ENCODE measurements at places on chromosomes 7 and 10.

GRCh38 chr7:142248166-142249160 is 9.4 kb downstream of the PRSS58 start:
- DNase-seq = no peak

- DNase-seq = no peak
These were observed 8.5 kb upstream of the ARID5B start for GRCh38 chr10:61892961-61893360.

GRCh38 chr7:151372612-151373265 is 31.1 kb downstream of the NUB1 start:
- DNase-seq = no peak

DNA sequence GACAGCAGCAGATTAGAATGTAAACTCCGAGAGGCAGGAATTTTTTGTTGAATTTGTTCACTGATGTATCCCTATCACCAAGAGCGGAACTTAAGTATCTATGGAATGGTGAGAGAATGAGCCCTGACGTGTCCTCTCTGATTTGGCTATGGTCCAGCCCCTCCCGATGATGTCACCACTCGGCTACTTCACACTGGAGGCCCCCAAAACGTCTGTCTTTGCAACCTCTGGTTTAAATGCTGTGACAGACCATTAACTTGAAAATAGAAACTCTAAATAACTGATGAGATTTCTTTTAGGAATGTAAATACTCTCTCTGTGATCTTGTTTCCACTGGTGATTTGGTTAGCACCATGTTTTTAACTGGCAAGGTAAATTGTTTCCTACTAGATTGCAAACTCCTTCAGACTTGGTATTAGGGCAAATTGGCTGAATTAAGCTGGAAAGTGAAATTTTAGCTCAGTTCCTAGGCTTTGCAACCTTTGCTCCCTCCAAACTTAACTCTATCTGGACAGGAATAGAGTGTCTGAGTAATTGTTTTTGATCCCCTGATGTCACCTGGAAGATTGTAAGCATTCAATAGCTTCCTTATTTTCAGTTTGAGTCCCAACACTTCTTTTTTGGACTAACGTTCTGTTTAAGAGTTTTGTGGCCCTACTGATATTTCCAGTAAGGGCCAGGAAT is 19.1 kb downstream of the SLC16A12 start:
- peak; percentile 67 for DNase-seq

- DNase-seq = no peak
These were observed 120.7 kb downstream of the LRRTM3 start for GRCh38 chr10:67046507-67046906.

DNA sequence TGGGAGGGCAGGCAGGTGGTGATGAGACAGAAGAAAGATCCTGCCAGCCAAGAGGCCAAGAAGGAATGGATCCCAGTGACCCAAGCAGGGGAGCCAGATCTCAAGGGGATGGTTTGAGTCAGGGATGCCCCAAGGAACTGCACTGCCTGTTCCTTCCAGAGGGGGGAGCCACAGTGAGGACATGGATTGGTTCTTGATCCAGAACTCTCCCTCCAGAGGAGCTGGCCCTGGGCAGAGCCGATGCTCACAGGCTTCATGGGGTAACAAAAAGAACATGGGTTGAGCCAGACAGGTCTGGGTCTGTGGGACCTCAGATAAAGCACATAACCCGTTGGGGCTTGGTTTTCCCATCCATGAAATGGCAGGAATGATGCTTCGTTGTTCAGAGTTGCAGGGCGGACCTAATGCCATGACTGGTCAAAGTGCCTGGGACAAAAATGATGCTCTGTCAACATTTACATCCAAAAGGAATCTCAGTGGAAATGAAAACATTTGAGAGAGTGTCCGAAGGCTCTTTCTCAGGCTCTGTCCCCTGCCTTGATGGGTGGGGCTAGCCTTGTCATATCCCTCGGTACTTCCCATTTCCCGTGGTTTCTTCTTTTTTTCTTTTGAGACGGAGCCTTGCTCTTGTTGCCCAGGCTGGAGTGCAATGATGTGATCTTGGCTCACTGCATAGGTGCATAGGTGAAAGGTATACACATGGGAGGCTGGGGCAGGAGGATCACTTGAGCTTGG is 4.7 kb upstream of the DENND2A start:
- no peak for DNase-seq

DNA sequence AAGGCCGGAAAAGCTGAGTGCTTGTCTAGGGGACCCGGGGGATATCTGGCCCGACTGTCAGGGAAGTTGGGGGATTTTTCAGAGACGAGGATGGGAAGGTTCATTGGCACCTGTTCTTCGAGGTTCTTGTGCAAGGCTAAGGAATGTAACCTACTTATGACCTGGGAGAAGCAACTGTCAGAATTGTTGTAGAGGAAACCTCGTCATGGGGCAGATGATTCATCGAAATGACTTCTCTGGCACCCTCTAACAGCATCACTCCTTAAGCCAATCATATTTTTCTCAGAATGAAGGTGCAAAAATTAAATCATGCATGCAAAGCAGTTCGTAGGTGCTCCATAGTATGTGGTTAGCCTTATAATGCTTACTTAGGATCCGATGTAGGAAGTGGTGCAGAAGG is 58.6 kb downstream of the PLXDC2 start:
- no peak for DNase-seq

- no peak for DNase-seq
These were observed 40.5 kb downstream of the MACC1 start for GRCh38 chr7:20176578-20177242.

DNA sequence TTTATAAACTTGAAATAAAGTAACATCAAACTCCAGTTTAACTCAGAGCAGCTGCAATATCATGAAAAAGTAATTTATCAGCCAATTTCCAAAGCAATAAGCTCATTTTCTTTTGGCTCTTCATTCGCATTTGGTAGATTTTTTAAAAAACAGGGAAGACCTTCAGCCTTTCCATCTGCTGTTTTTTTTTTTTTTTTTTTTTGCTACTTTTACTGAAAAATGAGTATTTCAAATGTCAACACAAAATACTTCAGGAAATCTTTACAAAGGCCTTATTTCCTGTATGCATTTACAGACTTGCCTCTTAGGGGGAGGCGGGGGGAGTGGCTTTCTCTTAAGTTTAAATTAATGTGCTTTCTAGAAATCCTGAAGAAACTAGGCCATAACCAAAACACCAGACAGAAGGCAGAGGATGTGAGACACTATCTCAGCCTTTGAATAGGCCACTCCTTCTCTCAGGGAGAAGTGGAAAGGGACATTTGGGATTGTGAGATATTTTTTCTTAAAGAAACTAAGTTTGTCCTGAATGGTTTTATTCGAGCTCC is 91.8 kb downstream of the COL28A1 start:
- no peak for DNase-seq

DNA sequence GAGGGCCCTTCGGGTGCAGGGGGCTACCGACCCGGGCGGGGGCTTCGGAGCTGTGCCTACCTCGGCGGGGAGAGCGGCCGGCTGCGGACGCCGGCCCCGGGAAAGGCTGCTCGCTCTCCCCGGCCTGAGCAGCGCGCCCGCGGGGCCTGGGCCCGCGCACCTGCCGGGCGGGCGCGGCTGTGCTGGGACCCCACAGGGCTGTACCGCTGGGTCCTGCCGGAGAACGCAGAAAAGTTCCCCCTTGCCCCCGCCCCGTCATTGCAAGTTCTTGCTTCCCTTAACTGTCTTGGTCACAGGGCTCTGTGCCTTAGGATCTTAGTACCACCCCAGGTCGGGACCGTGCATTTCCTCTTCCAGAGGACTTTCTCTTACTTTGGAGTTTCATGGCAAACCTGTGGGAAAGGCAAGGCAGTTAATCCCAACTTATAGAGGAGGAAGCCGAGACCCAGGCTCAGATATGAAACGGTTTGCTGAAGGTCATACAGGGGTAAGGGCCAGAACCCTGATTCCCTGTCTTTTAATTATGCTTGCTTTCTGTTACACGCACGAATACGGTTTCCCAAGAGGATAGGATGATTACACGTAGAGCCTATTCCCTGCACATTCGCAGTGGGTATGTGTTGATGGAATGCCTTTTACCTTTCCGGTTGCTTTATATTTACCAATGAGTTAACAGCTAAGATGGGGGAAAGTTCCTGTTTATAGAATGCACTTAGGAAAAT is 652 bp downstream of the PCGF5 start:
- peak; percentile 34 for DNase-seq

- DNase-seq = no peak
These were observed 3.7 kb upstream of the SLC16A9 start for GRCh38 chr10:59713196-59713821.

DNA sequence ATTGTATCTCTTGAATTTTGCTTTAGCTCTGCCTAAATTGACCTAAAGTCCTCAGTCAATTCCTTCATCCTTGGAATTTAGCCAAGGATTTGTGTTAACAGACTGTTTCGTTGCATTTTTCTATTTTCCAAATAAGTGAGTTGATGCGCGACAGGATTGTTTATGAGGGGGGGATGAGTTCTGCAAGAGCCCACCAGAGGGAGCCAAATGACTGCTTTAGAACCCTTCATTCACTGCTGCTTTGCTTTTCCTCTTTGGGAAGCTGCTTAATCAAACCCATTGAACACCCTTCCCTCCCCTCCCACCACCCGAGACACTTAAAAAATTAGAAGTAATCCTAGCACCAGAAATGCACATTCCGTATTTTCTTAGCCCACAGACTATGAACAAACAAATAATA is 33.7 kb upstream of the PTF1A start:
- DNase-seq = peak; percentile 42

DNA sequence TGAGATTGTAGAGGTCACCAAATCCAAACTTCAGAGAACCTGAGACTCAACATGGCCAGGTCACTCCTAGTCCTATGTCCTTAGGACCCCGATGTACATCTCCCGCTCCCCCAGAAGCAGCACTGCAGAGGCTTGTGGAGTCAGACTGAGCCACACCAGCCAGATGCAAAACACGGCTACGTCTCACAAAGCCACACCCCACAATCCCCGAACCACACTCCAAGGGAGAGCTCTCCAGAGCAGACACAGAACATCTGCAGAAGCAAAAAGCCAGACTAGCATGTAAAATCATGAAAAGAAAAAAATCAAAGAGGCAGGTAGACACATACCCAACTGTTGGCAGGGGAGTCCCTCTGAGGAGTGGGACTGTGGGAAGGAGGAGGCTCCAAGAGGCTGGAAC is 104.9 kb downstream of the CTBP2 start:
- peak; percentile 61 for DNase-seq

- DNase-seq = peak; percentile 63
These were observed 55.3 kb downstream of the NEURL1 start for GRCh38 chr10:103548581-103549348.

- DNase-seq = no peak
These were observed 57.6 kb downstream of the TACR2 start for GRCh38 chr10:69359148-69359547.

DNA sequence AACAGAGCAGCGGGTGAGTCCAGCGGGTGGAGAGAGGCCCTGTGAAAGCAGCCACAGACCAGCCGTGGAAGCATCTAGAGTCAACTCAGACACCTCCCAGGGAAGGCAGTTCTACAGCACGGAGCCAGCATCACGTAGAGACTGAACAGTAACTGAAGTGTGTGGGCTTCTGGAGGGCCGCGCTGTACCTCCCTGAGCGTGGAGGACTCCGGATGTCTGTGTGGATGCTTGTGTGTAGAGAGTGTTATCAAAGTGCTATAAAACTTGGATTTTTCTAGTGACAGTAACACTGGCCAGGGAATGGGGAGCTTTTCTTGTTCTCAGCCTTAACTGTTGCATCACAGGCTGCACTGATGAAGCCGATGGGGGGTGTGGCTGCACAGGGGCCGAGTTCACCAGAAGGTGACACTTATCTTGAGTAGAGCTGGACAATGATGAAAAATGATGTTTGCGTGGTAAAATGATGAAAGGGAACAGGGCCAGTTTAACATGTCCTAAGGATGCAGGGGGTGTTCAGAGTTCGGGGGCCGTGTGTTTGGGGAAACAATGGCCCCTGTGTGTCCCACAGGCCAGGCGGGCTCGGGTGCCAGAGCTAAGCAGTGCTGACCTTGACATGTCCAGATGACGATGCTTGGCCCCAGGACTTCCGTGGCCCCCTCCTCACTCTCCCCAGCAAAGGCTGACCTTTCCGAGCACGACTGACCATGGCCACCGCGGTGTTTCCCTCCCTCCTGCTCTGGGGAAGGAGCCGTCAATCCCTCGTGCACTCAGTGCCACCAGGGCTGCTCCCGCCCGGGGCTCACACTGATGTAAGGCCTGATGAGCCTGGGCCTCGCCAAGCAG is 21.9 kb downstream of the MNX1 start:
- no peak for DNase-seq

GRCh38 chr10:94602729-94603515 is 57.3 kb downstream of the HELLS start:
- DNase-seq = no peak

DNA sequence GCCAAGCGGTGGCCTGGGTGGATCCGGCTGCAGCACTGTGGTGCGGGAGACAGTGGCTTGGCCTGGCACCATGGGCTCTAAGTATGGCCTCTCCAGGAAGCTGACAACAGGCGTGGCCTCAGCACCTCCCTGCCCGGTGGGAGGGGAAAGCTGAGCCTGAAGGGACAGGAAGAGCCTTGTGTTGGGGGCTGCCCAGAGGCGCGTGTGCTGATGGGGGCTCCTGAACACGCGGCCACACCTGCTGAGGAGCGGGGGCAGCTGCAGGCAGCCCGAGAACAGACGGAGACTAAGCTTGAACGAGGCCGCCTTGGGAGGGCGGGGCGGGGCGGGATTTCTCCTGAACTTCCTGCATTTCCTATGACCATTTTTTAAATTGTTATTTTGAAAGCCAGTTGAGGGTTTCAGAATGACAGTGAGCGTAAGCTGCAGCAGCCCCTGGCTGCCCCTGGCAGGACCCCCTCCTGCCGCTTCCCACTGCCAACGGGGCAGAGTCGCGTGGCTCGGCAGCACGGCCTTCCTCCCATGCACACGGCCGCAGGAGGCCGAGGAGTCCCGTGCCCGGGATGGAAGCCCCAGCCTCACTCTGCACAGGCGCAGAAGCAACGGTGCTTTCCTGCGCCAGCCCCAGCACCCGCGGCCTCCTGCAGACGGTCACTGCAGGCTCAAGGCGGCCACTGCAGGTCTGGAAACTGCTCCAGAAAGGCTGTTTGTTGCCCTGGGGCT is 43.2 kb downstream of the DPYSL4 start:
- DNase-seq = peak; percentile 67

DNA sequence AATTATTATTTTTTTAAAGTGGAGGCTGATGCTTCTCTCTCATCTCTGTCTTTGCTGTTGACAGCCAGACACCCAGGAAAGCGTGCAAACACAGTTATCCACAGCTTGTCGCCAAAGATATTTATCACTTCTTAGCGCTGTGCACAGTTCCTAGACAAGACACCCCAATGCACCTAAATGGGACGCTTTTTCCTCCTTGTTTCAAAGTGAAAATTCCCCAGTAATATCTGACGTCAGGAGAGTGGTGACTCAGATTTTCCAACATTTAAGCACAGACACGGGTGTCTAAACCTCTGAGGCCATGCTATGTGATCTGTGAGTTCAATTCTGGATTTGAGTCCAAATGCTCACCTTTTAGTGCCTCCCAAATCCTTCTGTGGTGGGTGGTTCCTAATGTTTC is 151.6 kb downstream of the EMX2 start:
- no peak for DNase-seq

All from right hindlimb (tissue), 1 donor.